ENCODE measurements at places on chromosomes 4 and X.

DNA sequence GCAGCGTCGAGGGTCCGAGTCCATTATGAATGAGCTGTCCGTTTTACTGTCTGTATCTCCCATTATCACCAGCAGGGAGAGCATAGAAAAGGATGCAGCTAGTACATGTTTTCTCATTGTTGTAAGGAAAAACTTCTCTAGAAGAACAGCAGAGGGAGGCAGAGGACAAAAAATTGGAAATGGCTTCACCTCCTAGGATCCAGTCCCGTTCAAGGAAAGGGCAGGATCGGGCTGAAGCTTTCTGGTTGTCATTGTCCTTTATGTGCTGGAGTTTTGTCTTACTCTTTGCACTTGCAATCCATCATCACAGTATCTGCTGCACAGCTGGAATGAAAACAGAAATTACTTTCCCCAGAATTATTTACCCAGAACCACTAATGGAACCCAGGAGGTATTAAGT is 14.7 kb downstream of the NDP start:
- peak; percentile 56 for DNase-seq

DNA sequence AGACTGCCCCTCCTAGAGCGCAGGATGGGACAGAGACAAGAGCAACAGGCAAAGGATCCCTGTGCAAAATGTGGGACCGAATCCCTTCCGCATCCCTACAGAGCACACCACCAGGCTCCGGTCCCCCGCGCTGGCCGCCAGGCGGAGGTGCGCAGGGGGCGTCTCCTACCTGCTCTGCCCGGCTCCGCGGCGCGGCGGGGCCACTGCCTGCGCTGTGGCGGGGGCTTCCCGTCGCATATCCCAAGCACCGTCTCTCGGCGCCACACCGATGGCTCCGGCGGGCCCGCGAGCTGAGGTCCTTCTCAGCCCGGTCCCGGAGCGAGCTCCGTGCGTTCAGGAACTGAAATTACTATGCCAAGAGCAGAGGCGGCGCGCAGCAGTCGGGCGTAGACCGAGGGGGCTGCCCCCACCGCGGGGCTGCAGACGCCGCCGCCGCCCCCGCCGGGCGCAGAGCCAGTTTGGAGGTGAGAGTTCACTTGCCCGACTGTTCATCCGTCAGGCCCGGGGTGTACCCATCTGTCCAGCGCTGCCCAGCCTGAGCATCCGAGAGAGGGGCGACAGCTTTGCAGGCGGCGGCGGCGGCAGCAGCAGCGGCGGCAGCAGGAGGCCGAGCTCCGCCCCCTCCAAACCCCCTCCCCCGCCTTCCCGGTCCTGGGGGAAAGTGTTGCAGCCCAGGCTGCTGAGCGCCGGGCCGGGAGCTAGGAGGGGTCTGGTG is at the start of gene GPRIN3:
GPRIN3 (minus strand) TSS at position 355 of the 715 bp plus-strand sequence. CDS start 57,690 bp downstream, outside the sequence.
- peak; percentile 13 for DNase-seq

DNA sequence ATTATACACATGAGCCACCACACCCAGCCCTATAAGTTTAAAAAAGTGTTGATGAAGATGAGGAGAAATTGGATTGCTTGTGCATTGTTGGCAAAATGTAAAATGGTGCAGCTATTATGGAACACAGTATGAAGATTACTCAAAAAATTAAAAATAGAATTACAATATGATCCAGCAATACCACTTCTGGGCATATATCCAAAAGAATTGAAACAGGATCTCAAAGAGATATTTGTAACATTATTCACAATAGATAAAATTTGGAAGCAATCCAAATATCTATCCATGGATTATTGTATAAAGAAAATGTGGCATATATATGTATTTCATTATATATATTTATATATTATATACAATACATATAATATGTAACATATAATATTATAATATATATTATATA is 515.6 kb upstream of the GNPDA2 start:
- peak; percentile 29 for DNase-seq

- no peak for DNase-seq
Observed at GRCh38 chr4:186606591-186606992, 51.2 kb upstream of the MTNR1A start.

DNA sequence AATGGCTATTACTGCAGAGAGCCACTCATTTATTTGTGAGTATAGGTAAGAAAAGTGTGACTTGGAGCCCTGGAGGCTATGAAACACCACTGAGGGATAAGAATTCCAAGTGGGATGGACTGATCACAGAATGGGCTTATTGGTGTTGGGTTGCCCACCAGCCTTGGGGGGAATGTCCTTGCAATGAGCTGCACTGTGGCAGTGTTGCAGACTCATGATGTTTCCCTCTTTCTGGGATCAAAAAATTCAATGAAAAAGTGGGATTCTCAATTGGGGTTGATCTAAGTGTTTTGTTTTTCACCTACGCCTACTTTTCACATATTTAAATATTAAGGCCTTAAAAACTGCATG is 1024.5 kb upstream of the PCDH10 start:
- DNase-seq, result no peak

GRCh38 chr4:106034751-106035150 is 139.5 kb downstream of the NPNT start:
- DNase-seq, result no peak

DNA sequence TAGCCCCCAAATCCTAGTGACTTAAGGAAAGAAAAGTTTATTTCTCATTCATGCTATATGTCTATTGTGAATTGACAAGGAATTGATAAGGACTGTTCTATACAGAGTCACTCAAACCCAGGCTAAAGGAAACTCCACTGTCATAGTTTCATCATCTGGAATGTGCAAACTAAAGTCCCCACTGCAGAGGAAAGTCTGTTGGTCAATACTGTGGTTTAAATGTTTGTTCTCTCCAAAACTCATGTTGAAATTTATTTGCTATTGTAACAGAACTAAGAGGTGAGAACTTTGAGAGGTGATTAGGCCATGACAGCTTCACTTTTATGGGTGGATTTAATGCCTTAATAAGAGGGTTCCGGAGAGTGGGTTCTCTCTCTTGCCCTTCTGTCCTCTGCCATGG is 149.6 kb downstream of the COX18 start:
- no peak for DNase-seq

GRCh38 chr4:142648378-142648777 is 197.7 kb downstream of the INPP4B start:
- no peak for DNase-seq

DNA sequence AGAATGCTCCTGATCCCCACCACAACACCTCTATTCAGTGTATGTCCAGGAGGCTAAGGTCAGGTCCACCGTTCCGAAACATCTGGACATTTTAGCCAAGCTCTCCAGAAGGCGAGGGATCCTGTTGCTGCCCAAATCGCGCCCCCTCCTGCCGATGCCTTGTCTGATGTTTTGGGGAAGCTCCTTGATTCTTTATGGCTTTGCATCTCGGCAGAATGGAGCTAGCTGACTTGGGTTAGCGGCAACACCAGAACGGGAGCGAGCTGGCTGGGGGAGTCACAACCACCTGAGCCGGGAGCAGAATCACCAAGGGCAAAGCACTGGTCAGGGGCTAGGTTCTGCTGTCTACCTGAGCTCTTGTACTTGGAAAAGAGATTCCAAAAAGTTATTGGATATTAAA is 6.6 kb upstream of the POU3F4 start:
- DNase-seq, result no peak

- DNase-seq, result no peak
Observed at GRCh38 chr4:159232465-159233106, 129.7 kb downstream of the RAPGEF2 start.

- DNase-seq, result no peak
Observed at GRCh38 chr4:132065940-132066495, 1083.1 kb upstream of the PCDH10 start.

DNA sequence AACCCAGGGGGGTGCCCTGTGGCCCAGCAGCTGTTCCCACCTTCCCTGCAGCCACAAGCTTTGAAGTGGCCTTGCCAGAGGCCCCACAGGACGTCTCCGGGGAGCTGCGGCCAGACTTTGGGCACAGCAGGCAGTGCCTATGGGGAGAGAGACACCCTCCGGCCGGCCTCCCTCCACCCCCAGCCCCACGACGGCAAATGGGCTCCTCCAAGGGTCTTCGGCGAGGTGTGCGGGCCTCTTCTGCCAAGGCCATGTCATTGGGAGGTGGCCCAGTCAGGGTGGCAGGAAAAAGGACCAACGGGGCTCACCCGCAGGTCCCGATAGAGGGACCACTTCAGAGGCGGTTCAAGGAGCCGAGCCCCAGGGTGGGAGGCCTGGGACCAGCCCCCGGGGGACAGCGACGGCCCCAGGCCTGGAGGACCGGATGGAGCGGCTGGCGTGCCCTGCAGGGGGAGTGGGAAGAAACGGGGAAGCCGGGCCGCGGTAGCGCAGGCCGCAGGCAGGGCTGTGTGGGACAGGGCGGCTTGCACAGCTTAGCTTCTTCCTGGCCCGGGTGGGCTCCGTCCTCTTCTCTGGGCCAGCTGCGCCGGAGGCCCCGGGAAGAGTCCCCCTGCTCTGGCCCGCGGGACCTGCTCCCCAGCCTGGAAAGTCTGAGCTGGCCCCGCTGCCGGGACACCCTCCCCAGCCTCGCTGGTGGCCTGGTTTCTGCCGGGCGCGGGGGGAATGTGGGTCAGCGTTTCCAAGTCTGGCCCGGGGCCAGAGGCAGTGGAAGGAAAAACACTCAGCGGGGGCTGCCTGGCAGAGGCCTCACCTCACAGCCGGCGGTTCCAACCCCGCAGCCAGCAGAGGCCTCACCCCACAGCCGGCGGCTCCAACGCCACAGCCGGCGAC is 21.9 kb upstream of the SPON2 start:
- DNase-seq, result no peak

DNA sequence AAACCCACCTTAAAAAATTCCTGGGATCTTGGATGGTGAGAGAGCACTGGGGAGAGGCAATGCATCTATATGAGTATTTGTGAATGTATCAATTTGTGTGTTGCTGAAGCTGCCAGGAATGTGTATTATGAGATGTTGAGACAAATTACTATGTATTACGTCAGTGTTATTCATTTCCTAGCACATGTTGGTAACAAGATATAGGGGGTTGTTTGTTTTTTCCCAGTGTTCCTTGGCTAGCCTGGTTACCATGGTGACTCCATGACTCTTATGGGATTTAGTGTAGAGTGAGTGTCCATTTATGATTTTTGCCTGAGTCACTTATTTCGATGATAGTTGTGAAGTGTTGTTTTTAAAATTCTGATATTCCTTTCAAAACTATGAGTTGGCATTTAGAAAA is 65.6 kb downstream of the RAB40A start:
- DNase-seq, result no peak

DNA sequence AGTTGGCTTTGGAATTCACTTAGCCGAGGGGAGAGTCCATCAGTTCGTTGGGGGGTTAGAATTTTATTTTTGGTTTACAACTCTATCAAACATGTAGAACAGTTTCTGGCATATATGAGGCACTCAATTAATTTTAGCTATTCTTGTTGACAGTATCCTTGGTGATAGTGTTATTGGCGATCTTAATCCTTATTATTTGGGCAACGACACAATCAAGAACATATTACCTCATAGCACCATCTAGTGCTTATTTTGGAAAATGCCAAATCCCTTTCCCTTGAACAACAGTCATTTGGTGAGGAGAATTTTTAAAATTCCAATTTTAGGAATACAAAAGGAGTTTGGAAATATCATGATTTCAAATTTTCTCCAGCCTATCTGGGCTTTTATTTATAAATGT is 17.9 kb upstream of the PGRMC1 start:
- DNase-seq, result no peak

GRCh38 chr4:65893271-65893670 is 223.0 kb upstream of the EPHA5 start:
- no peak for DNase-seq

- no peak for DNase-seq
Observed at GRCh38 chr4:52259978-52260377, 208.9 kb downstream of the SPATA18 start.

GRCh38 chrX:134883137-134883700 is 107.6 kb upstream of the SMIM10 start:
- no peak for DNase-seq

DNA sequence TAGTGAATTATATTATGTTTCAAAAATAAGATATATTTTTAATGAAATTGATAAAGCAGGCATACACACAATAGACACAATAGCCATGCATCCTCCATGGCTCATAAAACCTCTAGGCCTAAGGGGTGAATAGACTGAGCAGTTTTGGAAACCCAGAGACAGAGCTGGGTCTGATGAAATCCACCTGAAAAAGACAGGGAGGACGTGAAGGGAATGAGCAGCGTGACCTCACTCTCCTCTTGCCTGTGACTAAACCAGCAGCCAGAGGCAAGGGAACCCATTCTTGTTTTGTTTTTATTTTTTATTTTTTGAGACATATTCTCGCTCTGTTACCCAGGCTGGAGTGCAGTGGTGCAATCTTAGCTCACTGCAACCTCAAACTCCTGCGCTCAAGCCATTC is 424.4 kb upstream of the FAM241A start:
- DNase-seq, result no peak

DNA sequence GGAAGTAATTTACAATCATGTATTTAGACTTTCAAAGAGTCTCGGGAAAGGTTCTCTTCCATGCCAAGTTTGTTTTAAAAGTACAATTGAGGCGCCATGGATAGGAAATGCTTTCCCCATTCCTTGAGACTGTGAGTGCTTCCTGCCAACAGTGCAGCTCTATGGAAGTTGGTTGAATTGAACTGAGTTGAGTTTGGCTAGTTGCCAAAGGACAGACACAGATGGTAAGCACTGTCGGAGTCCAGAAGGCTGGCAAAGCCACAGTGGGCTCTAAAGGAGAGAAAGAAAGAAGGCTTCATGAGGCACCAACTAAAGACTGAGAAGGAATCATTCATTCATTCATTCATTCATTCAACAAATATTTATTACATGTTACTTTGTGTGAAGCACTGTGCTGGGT is 4.3 kb upstream of the KCNE5 start:
- peak; percentile 51 for DNase-seq

GRCh38 chr4:156374069-156374468 is 420.4 kb upstream of the CTSO start:
- no peak for DNase-seq

DNA sequence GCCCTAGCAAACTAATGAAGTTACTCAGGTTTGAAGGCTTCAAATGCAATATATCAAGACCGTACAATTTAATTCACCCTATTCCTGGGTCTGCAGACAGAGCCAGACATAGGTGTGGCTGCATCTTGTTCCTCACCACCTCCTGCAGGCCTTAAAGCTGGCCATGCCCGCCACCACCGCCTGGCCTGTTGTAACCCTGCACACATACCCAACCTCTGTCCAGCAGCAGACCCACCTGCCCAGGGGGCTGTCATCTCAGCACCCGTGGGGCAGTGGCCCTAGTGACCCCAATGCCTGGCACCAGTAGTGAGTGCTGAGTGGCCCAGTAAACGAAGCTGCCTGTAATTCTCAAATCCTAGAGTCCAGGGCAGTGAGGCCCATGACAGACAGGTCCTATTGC is 40.7 kb downstream of the ZBTB49 start:
- DNase-seq, result no peak

- DNase-seq, result no peak
Observed at GRCh38 chr4:24252121-24252520, 332.2 kb downstream of the DHX15 start.

DNA sequence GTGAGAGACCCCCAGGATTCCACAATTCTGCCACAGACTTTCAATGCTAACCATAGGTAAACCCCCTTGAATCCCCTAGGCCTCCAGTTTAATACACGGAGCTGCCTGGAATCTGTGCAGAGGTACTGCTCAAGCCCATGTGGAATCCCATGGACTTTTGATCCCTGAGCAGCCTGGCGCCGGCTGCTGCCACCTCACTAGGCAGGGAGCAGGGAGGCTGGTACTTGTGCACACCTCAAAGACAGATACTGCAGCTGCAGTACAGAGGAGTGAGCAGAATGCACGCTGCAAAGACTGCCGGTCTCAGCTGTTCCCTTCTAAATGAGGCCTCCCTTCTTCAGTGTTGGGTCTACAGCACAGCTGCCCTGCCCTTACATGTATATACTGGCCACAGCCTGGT is 79.4 kb downstream of the RPS6KA6 start:
- no peak for DNase-seq
